ENCODE measurements at places on chromosomes 1 and 21. TPM values are rescaled to one million over a fixed set of nuclear protein-coding genes. Genes with fewer than 3 reads are reported as not detected.

Gene NOS1AP
- total RNA-seq: 0.79 TPM

Gene LHX8
- total RNA-seq: not detected

Gene FCRL5
- 0.36 TPM for total RNA-seq

Gene ACTL8
- not detected for total RNA-seq

Gene EBNA1BP2
- 35.1 TPM for total RNA-seq

Gene FCRL1
- total RNA-seq: not detected

Gene KPRP
- total RNA-seq: not detected

Gene G0S2
- total RNA-seq: 484 TPM

Gene TFF3
- total RNA-seq: 3.3 TPM

Gene IL19
- not detected for total RNA-seq

Gene TRAF5
- 7.5 TPM for total RNA-seq

GRCh38 chr1:20948101-20948500 lies 161.0 kb upstream of the HP1BP3 start:
- no peaks in the 10 kb centered on the region for H3K27me3 ChIP-seq
- H3K4me1 ChIP-seq: peaks cover 13% of the 10 kb centered on the region
- DNase-seq: no peak

DNA sequence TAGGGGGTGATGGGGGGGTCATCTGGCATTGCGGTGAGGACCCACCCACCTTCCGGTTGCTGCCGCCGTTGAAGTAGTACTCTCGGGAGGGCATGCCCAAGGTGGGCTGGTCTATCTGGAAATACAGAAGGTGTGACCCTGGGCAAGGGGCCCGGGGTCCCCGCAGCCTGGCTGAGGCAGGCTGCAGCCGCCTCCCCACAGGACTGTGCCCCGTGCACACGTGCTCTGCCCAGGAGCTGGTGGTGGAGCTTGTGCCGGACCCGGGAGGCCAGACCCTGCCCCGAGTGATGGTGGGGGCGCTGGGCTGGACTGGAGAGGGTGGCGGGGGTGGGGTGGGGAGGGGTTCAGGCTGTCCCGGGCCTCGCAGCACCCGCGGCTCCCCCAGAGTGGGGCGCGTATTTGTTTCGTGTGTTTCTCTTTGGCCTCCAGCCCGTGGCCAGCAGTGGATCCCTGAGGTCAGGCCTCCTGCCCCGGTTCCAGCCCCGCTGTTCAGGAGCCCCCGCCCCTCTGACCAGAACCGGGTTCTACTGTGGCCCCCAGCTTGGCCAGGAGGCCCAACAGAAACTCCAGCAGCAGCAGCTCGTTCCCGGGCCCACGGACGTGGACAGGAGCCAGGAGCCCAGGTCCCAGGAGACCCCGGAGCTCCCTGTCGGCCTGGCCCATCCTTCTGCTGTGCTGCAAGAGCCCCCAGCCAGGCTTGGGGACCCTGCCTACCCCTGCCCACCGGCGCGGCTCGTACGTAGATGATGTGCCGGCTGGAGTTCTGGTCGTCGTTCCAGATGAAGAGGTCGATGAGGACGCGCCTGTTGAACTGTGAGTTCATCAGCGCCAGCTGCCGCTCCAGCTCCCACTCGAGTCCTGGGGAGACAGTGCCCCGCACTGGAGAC lies 19.2 kb downstream of the PRXL2B start:
- peak; percentile 5 for DNase-seq
- H3K4me1 ChIP-seq: no peaks in the 10 kb centered on the region
- H3K36me3 ChIP-seq: no peaks in the 10 kb centered on the region
- peaks cover 4% of the 10 kb centered on the region for H3K27me3 ChIP-seq
- no peak overlapping the region for H3K4me3 ChIP-seq
- H3K27ac ChIP-seq: no peak overlapping the region

DNA sequence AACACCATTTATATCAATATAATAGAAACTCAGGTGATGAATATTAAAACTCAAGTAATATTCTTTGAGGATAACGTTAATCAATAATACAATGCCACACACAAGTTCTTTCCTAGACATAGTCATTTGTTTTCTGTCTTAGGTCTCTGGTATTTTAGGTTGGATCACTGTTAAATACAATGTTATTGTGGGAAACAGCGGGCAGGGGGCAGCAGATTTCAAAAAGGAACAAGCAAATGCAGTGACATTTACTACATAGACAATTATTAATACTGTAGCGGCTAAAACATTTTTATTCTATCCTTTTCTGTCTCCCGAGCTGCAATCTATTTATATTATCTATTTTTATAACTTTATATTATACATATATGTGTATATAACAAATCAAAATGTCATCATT lies 186.4 kb upstream of the ZNHIT6 start:
- no peak overlapping the region for H3K27ac ChIP-seq
- H3K36me3 ChIP-seq: no peaks in the 10 kb centered on the region
- DNase-seq: peak; percentile 7
- H3K4me3 ChIP-seq: no peak overlapping the region
- H3K27me3 ChIP-seq: no peaks in the 10 kb centered on the region
- no peaks in the 10 kb centered on the region for H3K4me1 ChIP-seq

DNA sequence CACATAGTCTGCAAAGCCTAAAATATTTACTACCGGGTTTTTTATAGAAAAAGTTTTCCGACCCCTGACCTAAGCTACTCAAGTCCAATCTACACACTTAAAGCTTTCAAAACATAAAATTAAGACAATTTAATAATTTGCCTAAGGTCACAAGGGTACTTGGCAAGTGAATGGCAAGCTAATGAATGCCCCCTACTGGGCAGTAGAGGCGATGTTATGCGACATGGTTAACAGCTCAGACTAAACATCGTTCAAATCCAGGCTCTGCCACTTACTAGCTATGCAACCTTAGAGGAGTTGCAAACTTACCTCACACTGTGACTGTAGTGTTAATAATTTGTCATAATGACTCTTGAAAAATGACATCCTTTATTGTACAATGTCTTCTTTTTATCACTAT lies 317.2 kb upstream of the NFIA start:
- H3K36me3 ChIP-seq: no peaks in the 10 kb centered on the region
- H3K4me1 ChIP-seq: no peaks in the 10 kb centered on the region
- DNase-seq: peak; percentile 24
- H3K27me3 ChIP-seq: no peaks in the 10 kb centered on the region

DNA sequence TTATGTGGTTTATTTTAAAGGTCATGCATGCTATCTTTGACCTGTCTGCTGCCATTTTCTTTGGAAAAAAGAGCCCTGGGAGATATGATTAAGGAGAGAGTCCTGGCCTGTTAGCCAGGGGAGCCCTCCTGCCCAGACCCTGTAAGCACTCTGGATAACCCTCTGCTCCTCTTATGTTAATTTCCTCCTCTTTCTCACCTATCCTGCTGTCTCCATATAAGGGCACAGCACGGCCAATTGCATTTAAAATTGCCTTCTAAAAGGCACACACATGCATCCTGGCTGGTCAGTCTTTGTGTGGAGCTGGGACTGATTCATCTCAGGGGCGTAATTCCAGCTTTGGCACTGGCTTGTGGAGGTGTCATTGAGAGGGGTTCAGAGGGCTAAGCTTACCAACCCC lies 158.9 kb downstream of the ST6GALNAC5 start:
- H3K4me1 ChIP-seq: peaks cover 7% of the 10 kb centered on the region
- H3K36me3 ChIP-seq: no peaks in the 10 kb centered on the region
- no peak for DNase-seq
- H3K27ac ChIP-seq: no peak overlapping the region

- H3K27me3 ChIP-seq: no peaks in the 10 kb centered on the region
- H3K27ac ChIP-seq: no peak overlapping the region
- H3K4me3 ChIP-seq: no peak overlapping the region
- no peak for DNase-seq
- no peaks in the 10 kb centered on the region for H3K4me1 ChIP-seq
These were observed 38.7 kb downstream of the RUNX1 start for GRCh38 chr21:35010447-35010846.

DNA sequence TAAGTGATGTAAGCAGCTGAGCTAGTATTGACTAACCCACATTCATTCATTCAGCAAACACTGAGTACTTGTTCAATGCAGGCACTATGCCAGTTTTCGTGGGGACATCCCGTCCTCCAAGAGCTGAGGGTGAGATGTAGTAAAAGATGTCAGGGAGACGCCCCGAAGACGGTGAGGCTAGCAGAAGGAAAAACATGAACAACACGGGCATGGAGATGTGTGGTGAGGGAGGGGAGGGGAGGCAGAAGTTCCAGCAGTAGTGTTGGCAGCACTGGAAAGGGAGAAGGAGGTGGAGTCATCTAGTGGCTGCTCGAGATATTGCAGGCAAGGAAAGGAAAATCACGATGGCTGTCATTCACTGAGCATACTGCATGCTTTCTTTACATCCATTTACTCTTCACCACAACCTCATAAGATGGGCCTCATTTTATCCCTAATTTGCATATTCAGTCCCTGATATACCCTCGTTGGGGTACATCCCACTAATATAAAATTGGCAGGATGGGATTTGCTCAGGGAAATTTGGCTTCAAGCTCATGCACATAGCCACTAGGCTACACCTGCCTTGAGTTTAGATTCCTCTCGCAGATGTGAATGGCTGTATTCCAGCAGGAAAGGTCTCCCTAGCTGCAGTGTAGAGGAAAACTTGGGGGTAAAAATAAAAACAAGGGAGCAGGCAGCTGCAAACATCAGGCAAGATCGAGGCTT lies 14.5 kb downstream of the PDZK1IP1 start:
- peak; percentile 53 for DNase-seq
- no peak overlapping the region for H3K4me3 ChIP-seq
- H3K27ac ChIP-seq: no peak overlapping the region
- no peaks in the 10 kb centered on the region for H3K36me3 ChIP-seq
- H3K27me3 ChIP-seq: peaks cover 7% of the 10 kb centered on the region
- H3K4me1 ChIP-seq: peaks cover 11% of the 10 kb centered on the region

GRCh38 chr1:921011-921837 lies 2.5 kb upstream of the SAMD11 start:
- H3K27ac ChIP-seq: no peak overlapping the region
- no peaks in the 10 kb centered on the region for H3K36me3 ChIP-seq

- H3K4me3 ChIP-seq: no peak overlapping the region
- H3K4me1 ChIP-seq: no peaks in the 10 kb centered on the region
- no peaks in the 10 kb centered on the region for H3K27me3 ChIP-seq
- no peak for DNase-seq
- H3K36me3 ChIP-seq: no peaks in the 10 kb centered on the region
These were observed 262.9 kb downstream of the SEC16B start for GRCh38 chr1:177706977-177707376.

DNA sequence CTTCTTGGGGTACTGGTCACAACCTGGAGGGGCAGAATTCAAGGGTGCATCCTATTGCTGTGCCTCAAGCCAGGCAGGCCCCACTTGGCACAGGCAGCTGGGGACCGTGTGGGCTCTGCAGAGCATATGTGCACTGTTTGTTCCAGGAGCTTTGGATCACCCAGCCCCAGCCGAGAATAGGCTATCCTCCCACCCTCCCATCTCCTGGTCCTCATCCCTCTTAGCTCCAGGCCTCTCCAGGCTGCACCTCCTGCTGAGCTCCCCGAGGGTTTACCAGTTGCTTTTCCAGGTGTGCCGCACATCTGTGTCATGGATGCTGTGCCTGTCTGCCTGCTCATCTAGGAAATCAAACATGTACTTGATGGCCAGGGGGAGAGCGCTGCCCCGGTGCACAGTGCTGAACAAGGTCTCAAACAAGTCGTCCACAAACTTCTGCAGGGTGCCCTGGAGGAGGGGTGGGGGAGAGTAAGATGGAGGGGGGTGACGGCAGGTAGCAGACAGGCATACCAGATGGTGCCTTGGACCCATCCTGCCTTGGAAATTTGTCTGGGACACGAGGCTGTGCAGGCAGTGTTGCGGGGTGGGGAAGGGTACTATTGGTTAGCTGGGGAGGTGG lies 120.5 kb upstream of the CD34 start:
- H3K36me3 ChIP-seq: peaks cover 8% of the 10 kb centered on the region
- H3K4me1 ChIP-seq: peaks cover 22% of the 10 kb centered on the region
- DNase-seq: no peak
- H3K27me3 ChIP-seq: no peaks in the 10 kb centered on the region

DNA sequence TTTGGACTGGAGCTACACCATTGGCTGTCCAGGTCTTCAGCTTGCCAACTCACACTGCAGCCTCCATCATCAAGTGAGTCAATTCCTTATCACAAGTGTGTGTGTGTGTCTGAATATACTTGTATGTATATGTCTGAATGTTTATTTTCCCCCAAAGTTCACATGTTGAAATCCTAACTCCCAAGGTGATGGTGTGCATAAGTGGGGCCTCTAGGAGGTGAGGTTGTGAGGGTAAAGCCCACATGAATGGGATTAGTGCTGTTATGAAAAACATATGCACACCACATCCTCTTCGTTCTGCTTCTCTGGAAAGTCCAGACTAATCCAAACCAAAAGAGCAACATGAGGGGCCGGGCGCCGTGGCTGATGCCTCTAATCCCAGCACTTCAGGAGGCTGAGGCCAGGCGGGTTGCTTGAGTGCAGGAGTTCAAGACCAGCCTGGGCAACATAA lies 48.7 kb upstream of the LBR start:
- H3K4me1 ChIP-seq: peaks cover 8% of the 10 kb centered on the region
- no peak overlapping the region for H3K27ac ChIP-seq
- DNase-seq: no peak
- H3K4me3 ChIP-seq: no peak overlapping the region
- no peaks in the 10 kb centered on the region for H3K27me3 ChIP-seq

GRCh38 chr1:93446837-93447451 lies 974 bp upstream of the FNBP1L start:
- no peaks in the 10 kb centered on the region for H3K27me3 ChIP-seq
- H3K36me3 ChIP-seq: no peaks in the 10 kb centered on the region
- H3K4me1 ChIP-seq: peaks cover 15% of the 10 kb centered on the region
- H3K4me3 ChIP-seq: no peak overlapping the region
- H3K27ac ChIP-seq: no peak overlapping the region
